Stimulated activated CD8-positive, alpha-beta memory T cell treated with anti-CD3 and anti-CD28 coated beads, Interleukin-7, amount 100 ng/mL, for 1 hour (primary cell): ENCODE measurements at places on chromosomes 16 and 17.

DNA sequence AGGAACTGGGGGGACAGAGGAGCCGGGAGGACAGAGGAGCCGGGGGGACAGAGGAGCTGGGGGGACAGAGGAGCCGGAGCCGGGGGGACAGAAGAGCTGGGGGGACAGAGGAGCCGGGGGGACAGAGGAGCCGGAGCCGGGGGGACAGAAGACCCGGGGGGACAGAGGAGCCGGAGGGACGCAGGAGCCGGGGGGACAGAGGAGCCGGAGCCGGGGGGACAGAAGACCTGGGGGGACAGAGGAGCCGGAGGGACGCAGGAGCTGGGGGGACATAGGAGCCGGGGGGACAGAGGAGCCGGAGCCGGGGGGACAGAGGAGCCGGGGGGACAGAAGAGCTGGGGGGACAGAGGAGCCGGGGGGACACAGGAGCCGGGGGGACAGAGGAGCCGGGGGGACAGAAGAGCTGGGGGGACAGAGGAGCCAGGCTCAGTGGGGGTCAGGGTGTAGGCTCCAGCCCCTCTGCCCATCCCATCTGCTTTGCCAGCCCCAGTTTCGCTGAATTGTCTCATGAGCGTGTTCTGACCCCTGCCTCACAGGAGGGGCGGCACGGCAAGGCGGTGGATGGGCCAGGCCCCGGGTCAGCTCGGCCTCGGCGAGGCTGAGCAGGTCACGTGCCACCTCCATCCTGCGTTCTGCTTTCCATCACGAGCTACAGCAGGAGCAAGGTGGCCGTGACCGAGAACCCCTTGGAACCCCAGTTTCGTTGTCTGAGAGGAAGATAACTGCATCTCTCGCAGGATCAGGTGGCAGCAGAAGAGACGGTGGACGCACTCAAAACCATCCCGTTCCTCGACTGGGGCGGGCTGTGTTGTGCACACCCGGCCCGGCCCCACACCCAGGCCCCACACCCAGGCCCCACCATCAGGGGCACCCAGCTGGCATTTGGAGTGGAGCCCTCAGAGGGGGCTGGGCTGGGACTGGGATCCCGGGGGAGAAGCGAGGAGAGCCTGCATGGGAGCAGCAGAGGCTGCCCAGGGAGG, 26.1 kb upstream of the CBFA2T3 start:
- DNase-seq = no peak

- no peak for DNase-seq
Measured at GRCh38 chr17:29557739-29558116, 9.1 kb downstream of the ABHD15 start.

DNA sequence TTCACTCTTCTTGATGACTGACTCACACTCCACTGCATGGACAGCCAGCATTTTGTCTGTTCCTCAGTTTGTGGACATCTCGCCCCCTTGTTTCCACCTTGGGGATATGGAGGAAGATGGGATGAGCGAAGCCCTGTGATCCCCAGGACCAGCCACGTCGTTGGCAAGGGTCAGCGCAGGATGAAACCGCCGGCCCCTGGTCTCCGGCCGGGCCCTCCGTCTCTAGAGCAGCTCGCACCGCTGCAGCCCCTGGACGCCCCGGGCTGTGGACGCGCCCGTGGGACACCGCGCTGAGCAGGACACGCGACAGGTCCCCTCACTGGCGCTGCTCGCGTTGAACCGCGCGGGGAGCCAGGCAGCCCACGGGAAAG, 604 bp upstream of the ZC3H18 start:
- DNase-seq = no peak

DNA sequence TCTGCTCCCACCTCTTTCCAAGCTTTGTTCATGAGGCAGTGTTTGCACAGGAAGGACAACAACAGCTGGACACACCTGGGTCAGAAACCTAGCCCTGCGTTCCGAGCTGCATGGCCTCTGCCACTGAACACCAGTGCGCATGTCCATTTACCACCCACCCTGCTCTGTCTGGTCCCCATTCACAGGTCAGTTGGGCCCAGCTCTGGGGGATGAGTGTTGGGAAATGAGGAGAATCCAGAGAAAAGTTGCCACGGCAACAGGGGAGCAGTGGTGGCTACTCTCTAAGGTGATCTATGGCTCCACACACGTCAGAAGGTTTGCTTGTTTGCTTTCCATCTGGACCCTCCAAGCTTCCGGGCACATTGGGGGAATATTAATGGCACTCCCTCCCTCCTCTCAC, 70.4 kb upstream of the ASIC2 start:
- DNase-seq = no peak

GRCh38 chr16:27811881-27812280, 251.6 kb downstream of the GSG1L start:
- no peak for DNase-seq

- DNase-seq = no peak
Measured at GRCh38 chr16:9012848-9013507, 49.3 kb upstream of the USP7 start.

GRCh38 chr17:38921756-38922411, 3.5 kb upstream of the LASP1NB start:
- DNase-seq = no peak

DNA sequence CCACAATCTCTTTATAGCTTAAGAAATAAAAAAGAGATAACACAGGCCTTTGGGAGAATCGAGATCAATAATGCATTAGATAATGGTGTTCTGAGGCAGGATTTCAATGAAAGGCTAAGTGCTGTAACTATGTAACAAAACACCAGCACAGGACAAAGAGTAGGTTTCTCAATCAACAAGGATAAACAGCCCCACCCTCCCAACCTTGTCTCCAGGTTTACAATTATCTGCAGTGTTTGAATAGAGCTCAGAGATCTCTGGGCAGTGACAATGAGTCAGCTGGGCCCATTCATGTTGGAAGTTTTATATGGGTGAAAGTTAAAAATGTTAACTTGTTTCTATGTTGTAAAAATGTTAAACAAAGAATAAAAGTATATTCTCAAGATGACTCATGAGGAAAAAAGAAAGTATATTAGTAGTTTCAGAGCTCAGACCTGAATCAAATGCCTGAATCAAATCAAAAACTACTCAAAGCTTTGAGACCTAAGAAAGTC, 17.0 kb upstream of the KRT20 start:
- DNase-seq = no peak

DNA sequence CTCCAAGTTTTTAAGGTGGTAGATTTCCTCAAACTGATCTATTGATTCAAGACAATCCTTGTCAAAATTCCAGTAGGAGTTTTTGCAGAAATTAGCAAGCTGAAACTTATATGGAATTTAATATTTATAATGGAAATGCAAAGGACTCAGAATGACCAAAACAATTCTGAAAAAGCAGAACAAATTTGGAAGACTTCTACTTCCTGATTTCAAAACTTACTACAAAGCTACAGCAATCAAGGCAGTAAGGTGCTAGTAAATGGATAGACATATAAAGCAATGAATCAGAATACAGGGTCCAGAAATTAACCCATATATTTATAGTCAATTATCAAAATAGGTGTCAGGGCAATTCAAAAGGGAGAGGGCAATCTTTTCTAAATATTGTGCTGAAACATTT, 11.8 kb upstream of the IL21R start:
- DNase-seq = no peak

- no peak for DNase-seq
Measured at GRCh38 chr17:14541714-14542113, 240.8 kb downstream of the HS3ST3B1 start.

DNA sequence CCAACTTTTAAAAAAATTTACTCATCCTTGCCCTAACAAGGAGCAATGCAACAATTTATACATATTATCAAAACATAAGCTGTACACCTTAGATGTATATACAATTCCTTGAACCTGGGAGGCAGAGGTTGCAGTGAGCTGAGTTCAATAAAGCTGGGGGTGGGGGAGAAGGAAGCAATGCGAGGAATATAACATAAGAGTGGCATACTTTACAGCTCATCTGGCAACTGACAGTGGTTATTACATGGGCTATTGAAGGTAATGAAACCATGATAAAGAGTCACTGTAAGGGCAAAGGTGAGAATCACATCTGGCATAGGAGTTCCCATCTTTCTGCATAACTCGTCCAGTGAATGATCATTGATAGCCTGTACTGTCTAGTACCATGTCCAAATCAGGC, 43.7 kb downstream of the CA4 start:
- no peak for DNase-seq

DNA sequence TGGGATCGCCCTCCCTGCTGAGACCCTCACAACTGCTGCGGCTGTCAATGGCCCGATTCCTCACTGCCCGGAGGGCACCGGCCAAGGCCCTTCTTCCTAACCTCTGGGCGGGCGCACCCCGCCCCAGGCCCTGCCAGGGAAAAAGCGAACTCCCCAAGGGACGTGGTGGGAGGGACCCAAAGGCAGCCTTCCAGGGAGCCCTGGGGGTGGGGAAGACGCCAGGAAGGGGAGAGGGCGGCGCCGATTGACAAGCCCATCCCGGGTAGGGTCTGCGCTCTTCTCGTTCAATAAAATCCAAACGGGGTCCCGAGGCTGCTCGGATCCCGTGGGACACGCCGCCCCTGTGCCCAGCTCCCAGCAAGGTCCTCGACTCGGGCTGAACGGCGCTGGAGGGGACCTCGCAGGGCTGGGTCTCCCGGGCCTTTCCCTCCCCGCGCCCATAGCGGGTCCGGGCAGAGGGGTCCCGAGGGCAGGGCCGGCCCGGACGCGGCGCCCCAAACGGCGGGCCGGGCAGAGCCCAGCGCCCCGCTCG, 416 bp downstream of the KIFC3 start:
- DNase-seq = no peak

- DNase-seq = no peak
Measured at GRCh38 chr17:50272711-50273653, 1.3 kb upstream of the TMEM92 start.

DNA sequence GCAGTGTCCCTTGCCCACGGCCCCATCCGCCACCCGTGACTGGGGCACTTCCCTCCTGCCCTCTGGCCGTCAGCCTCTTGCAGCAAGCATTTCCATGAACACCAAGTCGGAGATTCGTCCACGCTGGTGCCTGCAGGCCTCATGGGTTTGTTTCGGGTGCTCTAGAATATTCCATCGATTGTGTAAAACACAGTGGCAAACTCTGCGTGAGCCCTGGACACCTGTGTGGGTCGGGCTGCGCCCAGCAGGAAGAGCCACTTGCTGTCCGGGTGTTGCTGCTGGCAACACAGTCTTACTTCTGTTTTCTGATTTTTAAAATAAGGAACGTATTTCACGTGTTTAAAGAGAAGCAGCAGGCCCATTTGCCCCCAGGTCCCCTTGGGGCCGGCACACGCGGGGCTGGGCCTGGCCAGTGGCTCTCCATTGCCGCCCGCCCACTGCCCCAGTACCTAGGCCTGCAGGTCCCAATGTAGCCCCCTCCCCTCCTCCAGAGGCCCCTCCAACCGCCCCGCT, 10.0 kb downstream of the CYBC1 start:
- no peak for DNase-seq

DNA sequence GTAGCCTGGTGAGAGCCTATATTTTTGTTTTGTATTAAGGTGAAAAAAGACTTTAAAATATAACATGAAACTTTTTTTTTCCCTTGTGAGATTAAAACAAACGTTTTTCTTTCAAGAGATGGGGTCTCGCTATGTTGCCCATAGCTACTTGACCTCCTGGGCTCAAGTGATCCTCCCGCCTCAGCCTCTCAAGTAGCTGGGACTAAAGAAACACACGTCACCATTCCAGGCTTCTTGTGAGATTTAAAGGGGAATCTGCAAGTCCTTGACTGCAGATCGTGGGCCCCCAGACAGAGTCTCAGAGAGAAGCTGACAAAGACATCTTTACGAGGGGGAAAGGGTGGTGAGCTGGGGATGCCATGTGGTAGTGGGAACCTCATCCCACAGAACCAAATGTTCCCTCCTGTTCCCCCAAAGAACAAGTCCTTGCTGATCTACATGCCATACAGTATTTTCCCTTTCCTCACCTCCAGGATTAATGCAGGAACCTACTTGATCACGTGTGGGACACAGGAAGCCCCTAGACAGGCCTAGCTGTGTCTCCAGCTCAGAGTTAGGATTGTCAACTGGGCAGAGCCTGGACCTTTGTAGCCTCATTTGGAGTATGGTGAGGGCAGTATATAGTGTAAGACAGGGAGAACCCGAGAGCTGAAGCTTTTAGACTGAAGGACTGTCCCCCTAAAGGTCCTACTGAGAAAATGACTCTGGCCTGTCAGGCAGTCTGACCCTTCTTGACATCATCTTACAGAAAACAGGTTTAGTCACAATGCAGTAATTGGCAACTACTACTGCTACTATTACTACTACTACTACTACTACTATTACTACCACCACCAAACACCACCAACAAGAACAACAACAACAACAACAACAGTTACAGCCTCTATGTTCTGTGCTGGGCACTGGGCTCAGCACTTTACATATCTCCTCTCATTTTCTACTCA, 4.1 kb downstream of the MAP3K14 start:
- no peak for DNase-seq

GRCh38 chr17:81491181-81491581, 21.4 kb downstream of the ACTG1 start:
- no peak for DNase-seq

GRCh38 chr17:48488548-48489106, 42.2 kb downstream of the HOXB1 start:
- DNase-seq = no peak

- DNase-seq = no peak
Measured at GRCh38 chr17:3682033-3682432, 13.4 kb downstream of the EMC6 start.

- no peak for DNase-seq
Measured at GRCh38 chr17:39118674-39119419, 32.6 kb downstream of the PLXDC1 start.

- no peak for DNase-seq
Measured at GRCh38 chr17:6823011-6823442, 8.5 kb downstream of the TEKT1 start.

DNA sequence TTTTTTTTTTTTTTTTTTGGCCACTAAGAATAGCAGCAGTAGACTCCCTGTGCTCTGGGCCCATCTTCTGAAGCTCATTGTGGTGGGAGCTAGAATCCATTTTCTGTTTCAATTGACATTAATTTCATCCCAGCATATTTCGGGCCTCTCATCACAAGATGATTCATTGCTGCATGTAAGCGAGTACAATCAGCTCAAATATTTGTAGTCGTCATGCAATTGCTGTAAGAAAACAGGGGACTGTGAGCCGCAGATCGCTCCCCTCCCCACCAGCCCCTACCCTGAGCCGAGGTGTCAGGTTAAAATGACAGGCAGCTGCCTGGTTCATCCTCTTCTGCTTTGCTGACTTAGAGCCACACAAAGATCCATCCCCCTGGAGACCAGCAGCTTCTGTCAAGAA, 358.8 kb upstream of the CDH5 start:
- no peak for DNase-seq

DNA sequence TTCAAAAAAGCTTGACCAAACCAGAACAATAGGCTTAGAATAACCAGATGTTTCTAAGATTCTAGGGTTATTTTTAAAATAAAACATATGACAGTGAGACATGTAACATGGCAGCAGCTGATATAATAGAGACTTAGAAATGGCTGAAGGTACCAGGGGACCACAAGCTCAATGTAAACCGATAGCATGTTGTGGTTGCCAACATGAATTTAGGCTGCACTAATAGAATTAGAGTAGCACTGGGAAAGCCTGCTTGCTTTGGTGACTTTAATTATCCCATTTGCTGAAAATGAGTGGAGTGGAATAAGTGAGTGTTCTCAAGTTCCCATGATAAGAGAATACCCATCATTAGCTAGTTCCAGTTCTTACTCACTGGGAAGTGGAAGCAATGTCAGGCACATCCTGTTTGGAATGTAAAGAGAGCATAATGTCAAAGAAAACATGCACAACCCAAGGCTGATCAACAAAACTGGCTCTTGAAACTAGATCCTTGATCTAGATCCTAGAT, 621.2 kb upstream of the CDH5 start:
- DNase-seq = no peak

GRCh38 chr17:73952082-73952479, 251.4 kb upstream of the RPL38 start:
- no peak for DNase-seq

- no peak for DNase-seq
Measured at GRCh38 chr16:11017499-11017898, 73.1 kb downstream of the CLEC16A start.
